ENCODE measurements at places on chromosomes 4 and X. TPM values are rescaled to one million over a fixed set of nuclear protein-coding genes. Genes with fewer than 3 reads are reported as not detected.

Gene PAGE4
- not detected for total RNA-seq

Gene GAGE12J
- not detected for total RNA-seq

Gene ZAR1
- 0.78 TPM for total RNA-seq

Gene PDLIM3
- total RNA-seq: 7.6 TPM

Gene TENM3
- total RNA-seq: 67.0 TPM

Gene KIAA1210
- total RNA-seq: not detected

Gene PSAPL1
- not detected for total RNA-seq

Gene CHRNA9
- total RNA-seq: 1.5 TPM

Gene ZNF732
- total RNA-seq: 35.7 TPM

Gene GPR34
- not detected for total RNA-seq

Gene PRSS48
- total RNA-seq: not detected

Gene NLRP2B
- not detected for total RNA-seq

Gene SPATA18
- total RNA-seq: 2.0 TPM

Gene ASB12
- 1.2 TPM for total RNA-seq

Gene ZMAT1
- total RNA-seq: 0.94 TPM

Gene SPANXN2
- total RNA-seq: not detected

Gene GABRG1
- 0.36 TPM for total RNA-seq

Gene BEX4
- total RNA-seq: 45.1 TPM

Gene MND1
- total RNA-seq: 26.2 TPM

Gene MAGEA12
- not detected for total RNA-seq

Gene CLTRN
- total RNA-seq: 0.99 TPM

Gene LYAR
- 46.2 TPM for total RNA-seq

Gene SLC9B1
- total RNA-seq: not detected

Gene FGF5
- total RNA-seq: not detected

Gene RAB40A
- total RNA-seq: 0.09 TPM

Gene SEC24B
- total RNA-seq: 24.2 TPM

Gene FAM47A
- not detected for total RNA-seq

Gene TLR10
- total RNA-seq: not detected

Gene AKAP4
- not detected for total RNA-seq

Gene TEC
- 2.3 TPM for total RNA-seq

Gene POU4F2
- total RNA-seq: not detected
